Hematopoietic multipotent progenitor cell treated with erythropoietin and hydrocortisone succinate and interleukin-3 and kit ligand, for 6 days (in vitro differentiated cells): ENCODE measurements at places on chromosomes 11 and 22.

GRCh38 chr22:37633089-37633624 lies 6.3 kb upstream of the SH3BP1 start:
- DNase-seq, result peak; percentile 55

GRCh38 chr11:68266121-68266891 lies 5.5 kb downstream of the C11orf24 start:
- no peak for DNase-seq

DNA sequence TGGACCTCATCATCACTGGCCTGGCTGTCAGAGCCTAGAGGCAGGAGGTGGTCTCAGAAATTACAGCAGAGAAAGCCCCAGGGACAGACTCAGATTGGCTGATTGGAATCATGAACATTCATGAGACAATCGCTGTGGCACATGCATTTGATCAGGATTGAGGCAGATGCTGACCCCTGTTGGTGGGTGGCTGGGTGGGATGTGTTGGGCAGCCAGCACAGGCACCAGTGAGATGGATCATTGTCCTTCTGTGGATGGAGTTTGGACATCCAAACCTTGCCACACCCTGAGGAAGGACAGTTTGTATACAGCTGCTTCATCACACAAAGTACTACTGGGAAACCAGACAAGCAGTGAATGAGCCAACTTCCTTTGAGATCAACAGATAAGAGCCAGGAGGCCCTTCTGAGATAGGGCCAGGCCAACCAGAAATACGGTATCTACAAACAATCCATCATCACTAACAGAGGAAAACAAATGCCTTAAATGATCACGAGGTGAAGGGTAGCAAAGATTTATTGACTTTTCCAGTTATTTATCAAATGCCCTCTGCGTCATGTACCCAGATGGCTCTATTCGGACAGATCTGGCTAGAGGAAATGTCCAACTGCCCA lies 17.3 kb downstream of the COMMD9 start:
- peak; percentile 57 for DNase-seq

DNA sequence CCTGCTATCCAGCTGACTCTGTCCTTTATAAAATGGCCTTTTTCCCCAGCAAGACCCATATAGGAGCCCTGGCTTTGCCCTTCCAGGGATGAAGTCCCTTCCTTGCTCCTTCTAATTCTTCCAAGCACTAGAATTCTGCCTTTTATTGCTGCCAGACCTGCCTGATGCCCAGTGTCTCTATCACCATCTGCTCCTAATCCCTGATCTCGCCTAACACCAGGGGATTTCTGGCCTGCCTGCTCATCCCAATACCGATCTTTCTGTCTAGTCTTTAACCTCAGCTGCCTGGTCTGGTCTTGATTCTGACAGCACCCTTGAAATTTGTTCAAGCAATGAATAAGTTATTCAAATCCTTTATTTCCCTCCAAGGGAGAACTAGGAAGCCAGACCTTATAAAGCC lies 150.2 kb downstream of the SPON1 start:
- DNase-seq, result no peak

DNA sequence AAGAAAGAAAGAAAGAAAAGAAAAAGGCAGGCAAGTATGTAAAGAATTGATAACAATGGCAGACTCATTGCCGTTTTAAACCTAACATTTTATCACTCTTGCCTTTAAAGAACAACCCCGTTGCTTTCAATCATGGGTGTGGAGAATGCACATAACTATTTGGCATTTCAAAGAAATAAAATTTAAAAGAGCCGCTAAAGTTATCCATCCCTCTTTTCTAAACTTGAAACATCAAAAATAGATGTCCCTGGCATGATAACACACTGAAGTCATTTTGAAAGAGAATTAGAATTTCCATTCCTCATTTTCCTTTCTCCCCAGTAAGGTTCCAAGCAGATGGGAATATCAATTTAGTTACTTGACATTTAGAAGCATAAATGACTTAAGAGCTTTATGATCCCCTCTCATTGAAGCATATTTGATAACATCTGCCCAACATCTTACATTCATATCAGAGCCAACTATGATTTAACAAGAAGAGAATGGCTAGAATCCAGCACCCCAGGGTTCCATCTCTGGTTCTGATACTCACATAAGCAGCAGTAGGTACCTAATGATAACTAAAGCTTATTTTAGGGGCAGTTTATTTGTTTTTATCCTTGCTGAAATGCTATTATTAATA lies 529.6 kb upstream of the LRRC4C start:
- no peak for DNase-seq

- no peak for DNase-seq
Observed at GRCh38 chr11:98955551-98955950, 65.2 kb upstream of the CNTN5 start.

GRCh38 chr11:84899740-84900139 lies 727.4 kb downstream of the DLG2 start:
- peak; percentile 2 for DNase-seq

DNA sequence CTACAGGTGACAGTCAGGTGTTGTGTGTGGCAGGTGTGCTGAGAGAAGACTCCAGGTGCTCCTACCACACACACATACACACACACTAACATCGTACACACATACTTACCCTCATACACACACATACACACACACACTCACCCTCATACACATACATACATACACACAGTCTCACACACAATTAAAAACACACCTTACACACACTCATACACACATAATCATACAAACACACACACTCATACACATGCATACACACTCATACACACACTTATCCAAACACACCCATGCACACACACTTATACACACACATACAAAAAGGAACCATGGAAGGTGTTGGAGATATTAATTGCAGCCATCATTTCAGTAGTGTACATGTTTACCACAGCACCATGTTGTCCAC lies 4.6 kb downstream of the KRTAP5-3 start:
- DNase-seq, result no peak

DNA sequence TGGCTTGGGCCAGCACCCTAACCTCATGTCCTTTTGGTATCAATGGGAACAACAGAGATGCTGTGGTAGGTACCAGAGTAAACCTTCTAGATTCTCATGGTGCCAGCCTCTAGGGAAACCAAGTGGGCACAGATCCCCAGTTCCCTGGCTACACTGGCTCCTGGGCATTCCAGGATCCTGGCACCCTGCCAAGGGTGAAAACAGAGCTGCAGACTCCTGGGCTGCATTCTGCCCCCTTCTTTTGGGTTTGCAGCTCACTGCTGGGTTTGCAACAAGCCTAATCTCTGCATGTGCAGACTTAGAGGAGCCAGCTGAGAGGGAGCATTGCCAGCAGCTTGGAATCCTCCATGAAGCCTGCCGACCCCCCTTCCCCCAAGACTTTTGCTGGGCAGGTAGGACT lies 30.6 kb downstream of the PRDM11 start:
- DNase-seq, result no peak

DNA sequence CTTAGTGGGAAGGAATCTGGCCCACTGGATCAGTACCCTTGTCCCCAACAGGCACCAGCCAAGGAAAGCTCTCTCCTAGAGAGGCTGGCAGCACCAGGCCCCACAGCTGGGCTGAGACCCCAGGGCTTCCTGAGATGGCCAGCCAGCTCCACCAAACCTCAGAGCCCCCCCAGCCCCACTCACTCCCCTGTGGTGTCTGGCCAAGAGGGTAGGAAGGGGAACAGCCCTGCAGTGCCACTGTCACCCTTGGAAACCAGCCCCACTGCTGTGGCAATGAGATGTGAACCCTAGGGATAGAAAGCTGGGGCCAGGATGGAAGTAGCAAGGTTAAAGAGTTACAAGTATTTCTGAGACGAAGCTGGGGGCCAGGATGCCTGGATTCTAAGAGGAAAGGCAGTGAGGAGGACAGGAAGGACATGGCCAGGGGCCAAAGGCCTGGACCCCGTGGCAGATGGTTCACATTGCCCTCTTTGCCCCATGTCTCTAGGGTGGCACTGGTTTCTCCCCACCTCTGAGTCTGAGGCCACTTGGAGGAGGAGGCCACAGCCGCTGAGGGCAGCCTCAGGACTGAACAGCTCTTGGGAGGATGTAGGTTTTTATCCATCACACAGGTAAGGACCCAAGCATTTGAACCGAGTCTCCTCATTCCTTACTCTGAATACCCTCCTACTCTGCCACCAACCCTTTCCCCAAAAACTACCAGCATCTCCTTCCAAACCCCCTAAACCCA lies 28.8 kb downstream of the NRXN2 start:
- no peak for DNase-seq

GRCh38 chr11:122882857-122883645 lies 492 bp downstream of the JHY start:
- DNase-seq, result peak; percentile 57

DNA sequence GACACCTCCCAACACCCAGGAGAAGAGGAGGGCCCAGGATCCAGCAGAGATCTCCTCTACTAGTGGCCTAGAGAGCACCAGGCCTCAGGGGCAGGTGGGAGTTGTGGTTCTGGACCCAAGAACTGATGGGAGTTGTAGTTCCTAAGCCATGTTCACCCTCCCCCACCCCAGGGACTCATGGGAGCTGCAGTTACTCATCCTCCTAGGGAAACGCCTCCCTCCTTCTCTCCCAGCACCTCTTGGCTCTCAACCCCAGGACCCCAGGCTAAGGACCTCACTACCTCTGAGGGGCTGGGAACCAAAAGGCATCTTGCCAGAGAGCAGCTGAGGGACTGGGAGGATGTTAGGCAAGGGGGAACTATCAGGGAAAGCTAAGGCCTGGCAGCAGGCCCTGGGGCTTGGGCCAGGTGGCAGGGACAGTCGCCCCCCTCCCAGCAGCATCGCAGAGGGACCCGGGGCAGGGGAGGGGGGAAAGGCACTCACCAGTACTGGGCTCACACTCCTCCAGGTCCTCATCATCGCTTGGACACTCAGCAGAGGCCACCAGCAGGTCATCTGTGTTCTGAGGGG lies 28.9 kb downstream of the SLC22A12 start:
- DNase-seq, result peak; percentile 55

- DNase-seq, result peak; percentile 94
Observed at GRCh38 chr11:3169255-3170043, 4.3 kb upstream of the OSBPL5 start.

DNA sequence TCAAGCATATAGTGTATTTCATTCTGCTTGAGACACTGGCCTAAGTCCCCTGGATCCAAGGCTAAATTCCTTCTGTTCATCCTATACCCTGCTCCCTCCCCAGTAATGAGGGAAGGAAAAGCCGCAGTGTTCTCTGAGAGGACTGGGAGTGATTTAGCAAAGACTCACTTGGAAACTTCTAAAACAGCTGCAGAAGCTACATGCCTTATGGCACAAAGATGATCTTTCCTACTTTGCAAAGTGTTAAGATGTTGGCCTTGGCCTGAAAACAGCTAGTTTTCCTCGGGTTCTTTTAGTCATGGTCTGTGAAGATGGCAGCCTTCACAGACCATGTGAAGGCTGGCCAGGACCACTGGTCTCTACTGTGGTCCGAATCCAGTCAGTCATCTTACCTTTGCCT lies 65.7 kb downstream of the ABTB2 start:
- DNase-seq, result no peak

- DNase-seq, result no peak
Observed at GRCh38 chr11:70579316-70579955, 181.1 kb downstream of the CTTN start.

DNA sequence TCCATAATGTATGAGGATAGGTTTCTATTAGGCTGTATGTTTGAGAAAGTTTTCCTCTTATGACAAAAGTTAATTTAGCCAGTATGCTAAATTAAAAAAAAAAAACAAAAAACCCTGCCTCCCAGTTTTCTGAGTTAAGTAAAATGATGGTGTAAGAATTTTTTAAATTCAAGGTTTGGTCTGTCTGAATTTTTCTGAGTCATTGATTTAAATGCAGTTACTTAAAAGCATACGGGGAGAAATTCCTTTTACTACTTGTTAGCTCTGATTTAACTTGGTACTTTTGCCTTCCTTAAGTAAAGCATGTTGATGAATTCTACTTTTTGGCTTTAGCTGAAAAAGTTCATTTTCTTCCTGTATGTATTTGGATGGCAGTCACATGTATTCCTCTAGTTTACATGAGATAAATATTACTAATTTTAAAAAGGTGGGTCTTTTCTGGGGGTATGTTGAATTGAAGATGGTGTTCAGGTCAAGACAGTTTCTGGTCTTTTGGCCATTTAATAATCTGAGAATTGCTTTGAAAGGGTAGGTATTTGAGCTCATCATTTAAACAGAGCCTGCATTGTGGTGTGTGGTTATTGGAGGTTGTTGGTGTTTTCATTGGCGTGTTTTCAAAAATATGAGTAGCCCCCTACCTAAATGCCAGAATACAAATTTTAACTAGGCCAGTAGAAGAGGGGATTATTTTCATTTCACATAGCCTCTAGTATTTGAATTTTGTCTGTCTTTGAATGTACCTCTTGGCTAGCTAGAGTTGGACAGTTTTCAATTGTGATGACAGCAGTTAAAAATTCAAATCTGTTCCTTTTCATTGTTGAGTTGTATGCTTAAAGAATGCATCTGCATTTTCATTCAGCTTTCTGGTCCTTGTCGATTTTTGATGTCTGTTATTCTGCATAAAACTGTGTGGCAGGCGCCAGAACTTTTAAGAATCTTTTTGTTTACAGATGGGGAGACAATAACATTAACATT lies 64.7 kb downstream of the MTMR3 start:
- DNase-seq, result no peak

- no peak for DNase-seq
Observed at GRCh38 chr11:10460611-10461275, 5.7 kb downstream of the AMPD3 start.

DNA sequence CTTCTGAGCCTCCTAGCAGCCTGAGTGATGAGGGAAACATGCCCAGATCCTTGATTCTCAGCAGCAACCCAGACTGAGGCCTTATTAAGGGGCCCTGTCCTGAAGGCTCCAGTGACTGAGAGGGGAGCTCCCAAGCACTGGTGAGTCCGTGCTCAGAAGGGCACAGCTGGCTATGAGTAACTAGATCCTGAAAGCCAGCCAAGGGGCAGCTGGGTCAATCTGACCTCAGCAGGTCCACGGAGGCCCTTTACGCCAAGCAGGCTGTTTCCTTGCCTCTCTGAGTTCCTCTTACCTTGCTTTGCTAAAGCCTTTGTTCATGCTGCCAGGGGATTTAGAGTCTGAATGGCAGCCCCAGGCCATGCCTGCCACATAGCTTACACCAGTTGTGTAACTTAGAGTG lies 19.3 kb upstream of the MIEF1 start:
- DNase-seq, result no peak

GRCh38 chr11:7555052-7555699 lies 41.4 kb downstream of the PPFIBP2 start:
- DNase-seq, result no peak

GRCh38 chr11:10305964-10306918 lies 1.4 kb downstream of the ADM start:
- DNase-seq, result no peak

- DNase-seq, result no peak
Observed at GRCh38 chr11:71933141-71933933, 4.5 kb downstream of the RNF121 start.

DNA sequence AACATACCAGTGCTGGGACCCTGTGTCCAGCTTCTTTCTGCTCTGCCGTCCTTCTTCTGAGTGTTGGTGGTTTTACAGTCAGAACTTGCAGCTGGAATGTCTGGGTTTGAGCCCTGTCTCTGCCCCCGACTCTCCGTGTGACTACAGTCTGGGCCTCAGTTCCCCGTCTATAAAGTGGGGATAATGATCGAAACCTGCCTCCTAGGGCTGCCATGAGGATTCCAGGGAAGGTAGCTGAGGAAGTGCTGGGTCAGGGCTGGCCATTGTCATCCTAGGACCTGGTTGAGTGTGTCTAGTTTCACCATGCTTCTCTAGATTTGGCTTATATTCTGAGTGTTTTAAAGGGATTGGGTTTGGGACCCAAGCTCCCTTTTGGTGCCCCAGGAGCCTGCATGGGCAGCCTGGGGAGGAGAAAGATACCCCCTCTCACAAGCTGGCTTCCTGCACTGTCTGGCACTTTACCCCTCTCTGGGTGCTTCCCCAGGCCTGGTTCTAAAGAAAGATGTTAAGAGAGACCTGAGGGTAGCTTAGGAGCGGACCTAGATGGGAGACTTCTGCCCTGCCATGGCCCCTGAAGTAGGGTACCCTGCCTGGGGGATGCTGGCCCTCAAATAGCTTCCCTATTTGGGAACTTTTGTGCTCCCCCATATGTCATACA lies 49.9 kb downstream of the TSPAN18 start:
- DNase-seq, result no peak
